ENCODE measurements at places on chromosomes 7 and 10. TPM values are rescaled to one million over a fixed set of nuclear protein-coding genes. Genes with fewer than 3 reads are reported as not detected.

Gene CCM2
- total RNA-seq = 28.2 TPM

Gene IGFBP1
- total RNA-seq = not detected

Gene CFAP43
- 0.52 TPM for total RNA-seq

DNA sequence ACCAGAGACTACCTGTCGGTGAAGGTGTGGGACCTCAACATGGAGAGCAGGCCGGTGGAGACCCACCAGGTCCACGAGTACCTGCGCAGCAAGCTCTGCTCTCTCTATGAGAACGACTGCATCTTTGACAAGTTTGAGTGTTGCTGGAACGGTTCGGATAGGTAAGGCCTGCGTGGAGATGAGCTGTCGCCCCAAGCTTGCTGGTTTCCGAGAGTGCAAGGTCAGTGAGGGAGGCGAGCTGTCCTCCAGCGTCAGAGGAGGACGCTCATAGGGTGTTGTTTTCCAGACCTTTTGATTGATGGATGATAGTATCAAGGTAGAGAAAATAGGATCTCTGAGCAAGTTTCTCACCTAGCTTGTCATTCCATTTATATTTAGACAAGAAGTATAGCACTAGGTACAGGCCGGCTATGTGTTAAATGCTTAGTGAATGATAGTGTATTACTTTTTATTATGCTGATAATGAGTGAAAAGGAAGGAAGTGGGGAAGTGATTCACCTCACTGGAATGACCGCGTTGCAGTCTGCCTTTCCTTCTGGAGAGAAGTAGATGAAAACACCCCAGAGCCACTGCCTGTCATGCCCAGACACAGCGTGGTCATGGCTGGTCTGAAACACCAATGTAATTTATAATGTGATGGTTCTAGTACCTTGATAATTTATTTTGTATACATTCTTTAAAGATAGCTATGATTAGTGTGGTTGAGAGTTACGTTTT, 33.9 kb downstream of the BNIP3 start:
- DNase-seq = no peak

DNA sequence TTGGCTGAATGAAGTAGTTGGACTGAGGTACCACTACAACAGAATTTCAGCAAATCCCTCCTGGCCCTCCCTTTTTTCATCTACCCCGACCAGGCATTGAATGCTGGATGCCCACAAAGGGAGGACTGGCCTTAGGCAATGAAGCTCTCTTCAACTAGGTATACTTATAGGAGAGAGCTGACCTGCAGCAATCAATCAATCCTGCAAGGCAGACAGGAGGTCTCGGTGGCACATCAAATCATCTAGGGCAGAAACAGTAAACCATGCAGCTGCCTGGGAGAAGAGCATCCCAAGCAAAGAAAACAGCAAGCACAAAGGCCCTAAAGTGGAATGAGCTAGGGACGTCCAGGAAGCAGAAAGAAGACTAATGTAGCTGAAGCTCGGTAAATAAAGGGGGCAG, 2.4 kb upstream of the ABRAXAS2 start:
- DNase-seq = no peak

DNA sequence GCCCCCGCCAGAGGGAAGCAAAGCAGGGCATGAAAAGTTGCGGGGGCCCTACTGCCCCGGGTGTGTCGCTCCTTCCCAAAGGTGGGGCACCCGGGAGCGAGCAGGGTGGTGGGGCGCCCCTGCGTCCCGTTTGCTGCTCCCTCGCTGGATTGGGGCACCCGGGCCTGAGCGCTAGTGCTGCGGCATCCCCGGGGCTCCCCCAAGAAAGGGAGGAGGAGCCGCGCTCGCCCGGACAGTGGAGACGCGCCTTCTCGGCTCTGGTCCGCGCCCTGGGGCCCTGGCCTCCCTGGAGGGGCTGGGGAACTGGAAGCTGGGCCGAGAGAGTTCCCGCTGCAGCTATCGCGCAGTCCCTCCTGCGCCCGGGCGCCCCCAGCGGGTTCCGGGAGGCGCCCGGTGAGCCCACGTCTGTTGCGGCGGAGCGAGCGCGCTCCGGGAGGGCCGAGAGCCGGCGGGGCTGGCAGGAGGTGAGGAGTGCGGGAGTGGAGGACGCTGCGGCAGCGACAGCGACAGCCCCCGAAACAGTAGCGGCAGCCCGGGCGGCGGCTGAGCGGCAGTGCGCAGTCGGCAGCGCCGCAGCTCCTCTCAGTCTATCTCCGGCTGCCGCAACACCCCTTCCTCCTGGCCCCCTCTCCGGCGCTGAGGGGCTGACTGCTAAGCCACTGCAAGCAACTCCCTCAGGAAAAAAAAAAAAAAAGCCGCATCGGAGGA, 504 bp upstream of the BMPER start:
- DNase-seq = peak; percentile 34

- DNase-seq = no peak
These were observed 11.0 kb upstream of the INSIG1 start for GRCh38 chr7:155286686-155287085.

DNA sequence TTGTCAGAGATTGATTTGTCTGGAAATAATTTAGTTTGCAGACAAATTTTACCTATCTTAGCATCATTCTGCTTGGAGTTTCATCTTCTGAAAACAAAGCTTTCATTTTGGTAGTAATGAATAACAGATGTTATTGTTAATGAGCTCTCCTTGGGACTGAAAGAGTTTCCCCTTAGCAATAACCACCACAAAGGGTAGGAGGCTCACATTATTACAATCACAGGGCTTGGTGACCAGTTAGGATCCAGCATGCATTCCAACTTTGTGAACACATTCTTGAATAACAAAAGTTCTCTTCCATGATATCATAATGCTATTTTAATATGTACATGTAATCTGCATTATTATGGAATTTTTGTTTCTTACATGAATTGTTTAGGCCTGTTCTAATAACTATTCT, 148.8 kb upstream of the VWC2 start:
- DNase-seq = no peak

Data from Caco-2 (cell line).